SJSA1 (cell line): ENCODE measurements at places on chromosomes 6 and 20. TPM values are rescaled to one million over a fixed set of nuclear protein-coding genes. Genes with fewer than 3 reads are reported as not detected.

TFAP2B gene
- total RNA-seq, result not detected in 2 replicates

SLC17A3 gene
- not detected in 2 replicates for total RNA-seq

GRCh38 chr20:52945268-52945667, 26.9 kb upstream of the TSHZ2 start:
- no peak overlapping the region for H3K27ac ChIP-seq
- peaks cover 14% of the 10 kb centered on the region for H3K4me1 ChIP-seq
- no peaks in the 10 kb centered on the region for H3K36me3 ChIP-seq
- H3K4me3 ChIP-seq, result no peak overlapping the region
- DNase-seq, result no peak

DNA sequence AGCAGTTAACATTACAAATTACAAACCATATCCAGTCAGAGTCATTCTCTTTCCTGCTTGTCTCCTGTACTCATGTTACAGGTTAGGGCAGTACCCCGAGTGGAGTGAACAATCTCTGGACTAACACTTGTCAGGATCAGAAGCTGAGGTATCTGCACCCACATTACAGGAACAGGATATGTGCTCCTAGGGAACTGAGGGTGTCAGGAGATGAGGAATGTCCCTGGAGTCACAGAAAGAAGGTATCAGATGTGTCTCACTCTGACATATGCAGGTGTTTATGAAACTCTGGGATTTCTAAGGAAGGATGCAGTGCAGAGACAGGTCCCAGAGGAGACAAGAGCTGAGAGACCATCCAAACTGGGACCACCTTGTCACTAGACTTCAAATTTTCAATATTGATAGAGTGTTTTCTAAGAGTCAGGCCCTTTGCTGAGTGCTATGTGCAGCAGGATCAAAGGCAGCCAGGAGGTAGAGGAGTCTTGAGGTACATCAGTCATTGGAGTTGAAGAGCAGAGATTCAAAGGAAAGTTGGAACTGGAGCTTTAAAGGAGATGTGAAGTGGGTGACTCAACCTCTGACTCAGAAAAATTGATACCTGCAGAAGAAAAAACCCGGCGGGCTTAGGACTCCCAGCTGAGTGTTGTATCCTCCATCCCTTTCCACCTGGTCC, 12.6 kb downstream of the HLA-DPB1 start:
- no peaks in the 10 kb centered on the region for H3K4me1 ChIP-seq
- DNase-seq, result no peak
- H3K4me3 ChIP-seq, result no peak overlapping the region
- H3K36me3 ChIP-seq, result no peaks in the 10 kb centered on the region
- no peak overlapping the region for H3K27ac ChIP-seq

GRCh38 chr6:100235631-100236030, 229.1 kb downstream of the SIM1 start:
- H3K4me3 ChIP-seq, result no peak overlapping the region
- no peaks in the 10 kb centered on the region for H3K36me3 ChIP-seq
- no peak for DNase-seq
- H3K4me1 ChIP-seq, result 0 out of 2 replicates have a peak, but pooled peaks cover 8% of the 10 kb centered on the region
- H3K27me3 ChIP-seq, result no peaks in the 10 kb centered on the region

DNA sequence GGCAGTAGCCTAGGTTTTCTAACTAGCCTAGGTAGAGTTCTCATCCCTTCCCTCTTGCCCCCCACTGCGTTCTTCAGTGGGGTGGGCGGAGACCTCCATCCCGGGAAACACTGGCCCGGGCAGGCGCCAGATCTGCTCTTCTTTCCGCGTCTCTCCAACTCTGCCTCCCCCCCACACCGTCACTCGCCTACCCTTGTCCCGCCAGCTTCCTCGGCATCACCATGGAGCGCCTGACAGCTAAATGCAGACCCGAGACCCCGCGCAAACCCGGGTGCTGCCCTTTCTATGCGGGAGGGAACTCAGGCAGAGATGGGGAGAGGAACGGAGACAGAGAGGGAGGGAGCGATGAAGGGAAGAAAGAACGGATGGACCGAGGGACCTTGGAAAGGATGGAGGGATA, 1494.8 kb upstream of the DEFB115 start:
- no peak overlapping the region for H3K4me3 ChIP-seq
- H3K4me1 ChIP-seq, result no peaks in the 10 kb centered on the region
- H3K27ac ChIP-seq, result no peak overlapping the region
- DNase-seq, result no peak

- no peak overlapping the region for H3K27ac ChIP-seq
- DNase-seq, result no peak
- H3K27me3 ChIP-seq, result no peaks in the 10 kb centered on the region
- peaks cover 20% of the 10 kb centered on the region for H3K4me1 ChIP-seq
These were observed 285.8 kb upstream of the PRND start for GRCh38 chr20:4435671-4436455.

DNA sequence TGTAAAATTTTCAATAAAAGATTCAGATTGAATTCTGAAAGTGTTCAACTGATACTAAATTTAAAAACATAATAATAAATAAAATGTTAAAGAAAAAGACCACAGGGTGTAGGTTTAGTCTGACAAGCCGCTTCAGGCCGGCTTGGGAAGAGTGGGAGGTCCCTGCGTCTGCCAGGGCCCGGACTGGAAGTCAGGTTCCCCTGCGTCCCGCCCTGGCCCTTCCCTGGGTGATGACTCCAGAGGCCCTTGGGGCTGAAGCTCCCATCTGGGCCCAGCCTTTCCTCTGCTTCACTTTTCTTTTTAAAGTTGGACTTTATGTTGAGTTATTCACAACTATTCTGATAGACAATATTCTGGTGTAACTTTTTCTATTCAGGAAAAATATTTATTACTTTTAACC, 93.3 kb downstream of the SMOC2 start:
- H3K4me3 ChIP-seq, result no peak overlapping the region
- DNase-seq, result no peak
- no peaks in the 10 kb centered on the region for H3K4me1 ChIP-seq
- no peaks in the 10 kb centered on the region for H3K36me3 ChIP-seq

CAP2 gene
- 23.7 and 34.0 TPM in 2 replicates for total RNA-seq

PHACTR3 gene
- total RNA-seq, result not detected in 2 replicates

MRS2 gene
- total RNA-seq, result 26.6 and 29.4 TPM in 2 replicates

TUBB1 gene
- total RNA-seq, result 0.05 TPM in 1 of 2 replicates, not detected in the other

DNA sequence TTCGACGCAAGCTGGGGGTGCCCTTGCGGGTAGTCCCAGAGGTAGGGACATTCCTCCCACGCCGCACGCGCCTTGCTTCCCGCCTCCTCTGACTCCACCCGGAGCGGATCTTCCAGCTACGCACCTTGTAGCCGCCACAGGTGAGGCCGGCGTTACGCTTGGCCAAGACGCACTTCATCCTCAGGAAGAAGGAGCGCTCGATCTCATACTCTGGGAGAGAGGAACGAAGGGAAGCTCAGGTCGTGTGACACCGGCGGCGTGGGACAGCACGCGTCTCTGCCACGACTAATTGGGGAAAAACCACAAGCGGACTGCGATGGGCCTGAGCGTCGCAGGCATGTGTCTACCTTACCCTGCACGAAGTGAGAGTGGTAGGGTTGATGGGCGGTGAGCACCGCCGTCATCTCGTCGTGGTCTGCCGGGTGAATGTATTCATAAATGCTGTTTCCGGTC, 15.5 kb downstream of the SIM1 start:
- peaks cover 8% of the 10 kb centered on the region for H3K36me3 ChIP-seq
- H3K4me3 ChIP-seq, result no peak overlapping the region
- no peak overlapping the region for H3K27ac ChIP-seq

KCNK15 gene
- not detected in 2 replicates for total RNA-seq

TMEM200A gene
- total RNA-seq, result 6.4 and 12.3 TPM in 2 replicates

DNA sequence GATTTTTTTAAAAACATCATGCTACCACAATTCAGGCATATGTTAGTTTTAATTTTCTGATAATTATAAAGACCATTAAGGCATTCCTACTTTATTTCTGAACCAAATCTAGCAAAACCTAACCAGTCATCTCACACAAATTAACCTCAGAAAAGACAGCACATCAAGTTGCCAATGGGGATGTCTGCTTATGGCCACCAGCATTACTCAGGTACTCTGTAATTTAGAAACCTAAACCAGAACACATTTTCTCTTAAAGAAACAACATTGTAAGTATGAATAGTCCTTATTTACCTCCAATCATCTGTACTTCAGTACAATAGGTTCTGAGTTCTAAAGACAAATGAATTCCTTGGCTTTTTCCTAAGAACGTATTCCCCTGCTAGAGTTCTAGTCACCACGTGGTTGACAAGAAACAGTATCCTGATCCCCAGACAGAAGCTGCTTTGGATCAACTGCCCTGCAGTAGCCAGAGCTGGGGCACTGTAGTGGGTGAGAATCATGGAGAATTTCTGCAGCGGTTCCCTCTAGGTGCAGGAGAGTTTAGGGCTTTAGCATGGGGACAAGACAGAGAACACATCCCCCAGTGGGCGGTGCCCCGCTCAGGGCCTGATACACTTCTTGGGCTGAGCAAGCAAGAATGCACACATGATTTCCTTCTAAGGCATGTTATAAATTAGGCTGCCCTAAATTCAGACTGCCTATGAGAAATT, 15.4 kb downstream of the GCLC start:
- no peaks in the 10 kb centered on the region; the same call in 1 of the 2 replicates for H3K36me3 ChIP-seq
- H3K4me1 ChIP-seq, result peaks cover 14% of the 10 kb centered on the region
- DNase-seq, result no peak
- H3K4me3 ChIP-seq, result no peak overlapping the region

DNA sequence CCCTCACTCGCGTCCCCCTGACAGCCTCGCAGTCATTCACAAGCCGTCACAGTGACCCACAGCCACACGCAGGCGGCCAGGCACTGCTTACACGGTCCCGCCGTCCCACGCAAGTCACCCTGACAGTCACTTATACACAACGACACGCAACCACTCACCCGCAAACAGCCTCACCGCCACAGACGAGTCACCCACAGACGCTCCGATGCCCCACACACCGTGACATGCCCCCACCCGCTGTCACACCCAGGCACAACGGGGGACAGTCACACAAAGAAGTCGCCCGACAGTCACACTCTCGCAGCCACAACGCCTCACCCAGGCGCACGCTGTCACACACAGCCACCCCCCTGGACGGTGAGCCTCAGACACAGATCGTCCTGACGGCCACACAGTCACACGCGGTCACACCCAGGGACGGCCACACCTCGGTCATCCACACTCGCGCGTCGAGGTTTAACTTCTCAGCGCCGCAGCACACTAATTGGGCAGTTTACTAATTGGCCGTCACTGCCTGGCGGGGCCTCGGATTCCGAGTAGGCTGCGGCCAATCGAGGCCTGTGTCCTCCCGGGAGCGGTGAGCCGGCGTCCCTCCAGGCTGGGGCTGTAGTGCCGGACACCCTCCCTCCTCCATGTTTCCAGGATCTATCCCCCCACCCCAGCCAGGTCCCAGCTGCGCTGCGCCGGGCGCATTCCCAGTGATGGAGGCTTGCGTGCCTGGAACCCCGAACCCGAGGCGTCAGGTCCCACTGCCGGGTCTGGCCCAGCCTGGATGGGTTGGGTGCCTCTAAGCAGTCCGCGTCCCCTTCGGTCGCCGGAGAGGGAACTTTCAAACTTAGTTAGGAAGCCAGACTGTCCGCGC, 790 bp downstream of the TOX2 start:
- peaks cover 20% of the 10 kb centered on the region for H3K36me3 ChIP-seq
- H3K4me3 ChIP-seq, result peak overlapping the region; percentile 61
- no peaks in the 10 kb centered on the region for H3K27me3 ChIP-seq

TNNC2 gene
- total RNA-seq, result not detected in 2 replicates

- no peaks in the 10 kb centered on the region for H3K4me1 ChIP-seq
- H3K36me3 ChIP-seq, result 0 out of 2 replicates have a peak, but pooled peaks cover 2% of the 10 kb centered on the region
- H3K4me3 ChIP-seq, result no peak overlapping the region
- no peaks in the 10 kb centered on the region for H3K27me3 ChIP-seq
- H3K27ac ChIP-seq, result no peak overlapping the region
These were observed 47.5 kb downstream of the FOXC1 start for GRCh38 chr6:1657116-1657770.

PROCR gene
- total RNA-seq, result 20.4 and 22.0 TPM in 2 replicates

DNA sequence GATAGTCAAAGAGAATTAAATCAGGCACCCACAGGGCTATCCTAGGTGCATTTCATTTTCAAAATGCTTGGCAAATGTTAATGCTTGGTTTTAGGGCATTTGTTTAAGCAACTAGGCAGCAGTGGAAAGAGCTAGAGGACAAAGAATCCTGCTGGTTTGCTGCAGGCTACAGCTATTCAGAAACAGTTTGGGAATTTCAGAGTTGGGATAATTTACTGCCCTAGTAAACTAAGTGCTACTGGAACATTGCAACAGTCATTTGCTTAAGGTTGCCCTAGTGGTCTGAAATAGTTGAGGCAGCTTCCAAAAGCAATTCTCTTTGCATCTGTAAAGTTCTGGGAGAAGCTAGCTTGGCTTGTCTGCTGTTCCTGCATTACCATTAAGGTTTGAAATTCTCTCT, 312.7 kb downstream of the LAMA2 start:
- no peak overlapping the region for H3K4me3 ChIP-seq
- H3K27me3 ChIP-seq, result no peaks in the 10 kb centered on the region
- no peak overlapping the region for H3K27ac ChIP-seq
- DNase-seq, result no peak
- H3K4me1 ChIP-seq, result no peaks in the 10 kb centered on the region

PPIL6 gene
- 0.29 TPM in 1 of 2 replicates, not detected in the other for total RNA-seq

L3MBTL1 gene
- not detected in 2 replicates for total RNA-seq

DNA sequence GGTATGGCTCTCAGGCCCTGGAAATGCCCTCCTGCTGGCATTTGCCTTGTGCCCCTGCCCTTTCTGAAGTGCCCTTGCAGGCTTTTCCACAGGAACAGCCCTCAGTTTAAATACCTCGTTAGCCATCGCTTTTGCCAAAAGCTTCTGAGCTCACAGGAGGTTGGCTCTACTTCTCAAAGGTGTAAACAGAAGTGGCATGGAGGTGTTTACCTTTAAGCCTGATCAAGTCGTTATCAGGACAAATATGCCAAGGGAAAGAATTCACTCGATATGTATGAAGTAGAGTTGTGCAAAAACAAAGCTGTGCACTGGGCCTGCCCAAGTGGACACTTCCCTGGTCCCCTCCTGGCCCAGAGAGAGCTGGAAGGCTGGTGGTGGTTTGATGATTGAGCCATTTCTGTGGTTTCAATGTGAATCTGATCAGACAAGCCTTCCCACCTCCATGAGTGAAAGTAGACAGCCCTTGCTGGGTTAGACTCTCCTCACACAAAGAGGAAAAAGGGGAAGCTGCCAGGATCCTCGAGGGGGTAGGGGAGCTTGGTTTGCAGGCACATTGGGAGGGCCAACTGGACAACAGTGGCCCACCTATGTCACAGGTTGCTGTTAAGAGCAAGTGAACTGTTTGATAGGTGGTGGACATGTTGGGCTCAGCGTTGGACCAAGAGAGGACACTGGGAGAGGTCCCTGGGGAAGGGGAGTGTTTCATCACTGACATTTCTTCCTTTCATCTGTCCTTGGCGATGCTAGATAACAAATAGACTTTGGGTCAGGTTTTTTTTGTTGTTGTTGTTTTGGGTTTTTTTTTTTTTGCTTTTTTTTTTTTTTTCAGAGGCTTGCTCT, 98.7 kb downstream of the ZDHHC14 start:
- H3K27ac ChIP-seq, result no peak overlapping the region
- no peak for DNase-seq
- no peaks in the 10 kb centered on the region for H3K4me1 ChIP-seq
- H3K36me3 ChIP-seq, result no peaks in the 10 kb centered on the region

- peak overlapping the region; percentile 65 for H3K27ac ChIP-seq
- no peaks in the 10 kb centered on the region; the same call in 1 of the 2 replicates for H3K36me3 ChIP-seq
- DNase-seq, result no peak
- H3K27me3 ChIP-seq, result no peaks in the 10 kb centered on the region
- no peak overlapping the region for H3K4me3 ChIP-seq
These were observed 95.1 kb downstream of the SNAP25 start for GRCh38 chr20:10313701-10314100.
